ENCODE measurements at places on chromosomes 11 and 22.

DNA sequence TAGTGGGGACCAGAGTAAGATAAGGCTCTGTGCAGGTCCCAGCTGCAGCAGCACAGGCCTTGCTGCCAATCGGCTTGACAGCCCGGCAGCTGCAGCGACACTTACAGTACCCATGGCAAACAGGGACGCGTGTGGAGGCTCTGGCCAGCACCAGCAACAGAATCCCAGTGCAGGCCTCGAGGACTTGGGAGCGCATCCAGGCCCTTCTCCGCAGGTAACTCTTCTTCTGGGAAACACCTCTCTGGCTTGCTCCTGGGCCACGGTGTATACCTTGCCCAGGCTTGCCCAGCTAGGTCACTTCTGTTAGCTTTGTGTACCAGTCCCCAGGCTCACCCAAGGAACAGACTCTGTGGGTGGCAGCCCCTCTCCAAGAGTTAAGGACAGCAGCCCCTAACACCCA lies 126.7 kb downstream of the CTTN start:
- DNase-seq = no peak

GRCh38 chr22:30667107-30667493 lies 575 bp downstream of the DUSP18 start:
- no peak for DNase-seq

DNA sequence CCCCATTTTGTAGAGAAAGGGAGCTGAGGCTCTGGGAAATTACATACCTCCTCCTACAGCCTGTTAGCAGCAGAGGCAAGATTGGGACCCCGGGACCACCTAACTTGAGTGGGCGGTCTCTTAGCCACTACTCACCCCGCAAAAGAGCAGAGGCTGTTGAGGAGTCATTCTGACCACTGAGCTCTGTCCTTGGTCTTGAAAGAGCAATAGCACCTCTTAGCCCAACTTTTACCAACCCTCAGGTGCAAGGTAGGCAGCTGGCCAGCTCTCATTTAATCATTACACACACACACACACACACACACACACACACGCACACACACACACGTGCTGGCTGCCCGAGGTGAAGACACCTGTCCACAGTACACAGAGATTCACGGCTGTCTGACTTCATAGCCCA lies 115.8 kb upstream of the ASPHD2 start:
- no peak for DNase-seq

GRCh38 chr22:41699264-41700107 lies at the start of gene MEI1:
MEI1 (plus strand) TSS chr22:41699503; CDS start chr22:41699539, 36 bp downstream.
- DNase-seq = no peak

- DNase-seq = no peak
These were observed 34.3 kb downstream of the GAB4 start for GRCh38 chr22:16973591-16974297.

DNA sequence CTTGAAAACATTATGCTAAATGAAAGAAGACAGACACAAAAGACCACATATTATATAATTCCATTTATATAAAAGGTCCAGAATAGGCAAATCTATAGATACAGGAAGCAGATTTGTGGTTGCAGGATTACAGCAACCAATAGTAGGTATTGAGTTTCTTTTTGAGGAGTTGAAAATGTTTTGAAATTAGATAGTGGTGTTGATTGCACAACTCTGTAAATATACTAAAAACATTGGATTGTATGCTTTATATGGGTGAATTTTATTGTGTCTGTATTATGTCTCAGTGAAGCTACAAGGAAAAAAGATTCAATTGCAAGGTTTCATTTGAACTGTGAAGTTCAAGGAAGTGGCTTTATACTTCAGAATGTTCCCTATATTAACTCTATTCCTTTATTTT lies 3.0 kb upstream of the RRAS2 start:
- no peak for DNase-seq

DNA sequence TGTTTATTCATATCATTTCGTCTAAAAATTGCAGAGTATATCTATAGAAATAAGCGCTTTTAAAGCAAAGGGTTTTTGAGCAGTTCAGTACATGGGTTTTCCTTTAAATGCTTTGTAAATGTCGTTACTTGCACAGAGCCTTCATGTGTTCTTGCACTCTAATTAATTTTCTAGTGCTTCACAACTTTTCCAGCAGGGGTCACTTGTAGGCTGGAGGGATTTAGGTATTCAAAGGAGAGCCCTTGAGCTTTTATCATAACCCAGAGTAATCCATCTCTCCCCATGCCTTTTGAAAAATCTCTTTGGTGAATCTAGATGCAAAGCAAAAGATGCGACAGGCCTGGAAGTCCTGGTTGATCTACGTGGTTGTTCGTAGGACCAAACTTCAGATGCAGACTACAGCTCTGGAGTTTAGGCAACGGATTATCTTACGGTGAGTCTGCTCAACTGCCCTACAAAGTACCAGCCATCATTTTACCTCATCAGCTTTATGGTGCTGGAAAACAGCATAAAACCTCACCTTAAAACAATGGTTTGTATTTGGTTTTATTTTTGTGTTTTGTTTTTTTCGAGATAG lies 60.4 kb downstream of the SFI1 start:
- peak; percentile 25 for DNase-seq

GRCh38 chr11:12989428-12990161 lies 19.5 kb upstream of the RASSF10 start:
- DNase-seq = peak; percentile 83

DNA sequence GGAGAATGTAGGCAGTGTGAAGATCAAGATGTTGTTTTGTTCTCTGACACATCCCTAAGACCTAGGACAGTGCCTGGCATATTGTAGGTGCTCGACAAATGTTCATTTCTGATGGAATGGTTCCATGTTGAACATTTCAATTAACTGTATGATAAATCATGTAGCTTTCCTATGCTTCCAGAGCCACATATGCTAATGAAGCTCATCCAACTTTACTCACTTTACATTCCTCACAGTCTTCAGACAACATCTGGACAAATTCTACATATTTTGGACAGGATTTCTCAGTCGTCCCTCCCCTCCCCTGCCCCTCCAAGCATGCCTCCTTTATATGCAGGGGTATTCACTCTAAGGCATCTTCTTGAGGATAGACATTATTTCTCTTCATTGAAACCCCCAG lies 177.9 kb downstream of the BLID start:
- no peak for DNase-seq

DNA sequence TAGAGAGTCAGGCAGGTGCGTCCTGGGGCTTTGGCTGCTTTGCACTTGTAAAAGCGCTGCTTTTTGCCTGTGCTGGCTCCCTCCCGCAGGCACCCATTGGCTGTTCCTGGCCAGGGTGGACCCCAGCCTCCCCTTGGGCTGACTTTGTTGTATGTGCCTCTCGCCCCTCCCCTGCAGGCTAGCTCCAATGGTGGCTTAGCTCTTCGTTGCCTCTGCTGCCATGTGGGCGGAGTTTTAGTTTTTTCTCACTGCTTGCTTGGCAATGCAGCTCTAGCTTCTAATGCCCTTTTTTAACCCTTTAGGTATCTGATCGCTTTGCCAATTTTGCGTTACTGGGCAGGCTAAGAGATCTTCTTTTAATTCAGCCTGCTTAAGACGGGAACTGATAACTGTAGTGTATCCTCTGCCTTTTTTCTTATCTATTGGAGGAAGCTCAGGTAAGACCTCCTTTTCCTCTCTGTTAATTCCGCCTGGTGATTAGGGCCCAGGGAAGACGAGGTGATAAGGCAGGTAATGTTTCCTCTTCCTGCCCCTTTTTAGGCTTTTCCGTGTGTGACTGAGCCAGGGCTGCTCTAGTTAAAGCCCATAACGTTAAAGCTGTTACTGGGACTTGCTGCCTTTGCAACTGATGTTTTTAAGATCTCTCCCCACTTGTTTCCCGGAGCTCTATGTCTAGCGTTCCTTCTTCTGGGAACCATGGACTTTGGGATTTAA lies 11.7 kb upstream of the GLYATL1 start:
- no peak for DNase-seq

DNA sequence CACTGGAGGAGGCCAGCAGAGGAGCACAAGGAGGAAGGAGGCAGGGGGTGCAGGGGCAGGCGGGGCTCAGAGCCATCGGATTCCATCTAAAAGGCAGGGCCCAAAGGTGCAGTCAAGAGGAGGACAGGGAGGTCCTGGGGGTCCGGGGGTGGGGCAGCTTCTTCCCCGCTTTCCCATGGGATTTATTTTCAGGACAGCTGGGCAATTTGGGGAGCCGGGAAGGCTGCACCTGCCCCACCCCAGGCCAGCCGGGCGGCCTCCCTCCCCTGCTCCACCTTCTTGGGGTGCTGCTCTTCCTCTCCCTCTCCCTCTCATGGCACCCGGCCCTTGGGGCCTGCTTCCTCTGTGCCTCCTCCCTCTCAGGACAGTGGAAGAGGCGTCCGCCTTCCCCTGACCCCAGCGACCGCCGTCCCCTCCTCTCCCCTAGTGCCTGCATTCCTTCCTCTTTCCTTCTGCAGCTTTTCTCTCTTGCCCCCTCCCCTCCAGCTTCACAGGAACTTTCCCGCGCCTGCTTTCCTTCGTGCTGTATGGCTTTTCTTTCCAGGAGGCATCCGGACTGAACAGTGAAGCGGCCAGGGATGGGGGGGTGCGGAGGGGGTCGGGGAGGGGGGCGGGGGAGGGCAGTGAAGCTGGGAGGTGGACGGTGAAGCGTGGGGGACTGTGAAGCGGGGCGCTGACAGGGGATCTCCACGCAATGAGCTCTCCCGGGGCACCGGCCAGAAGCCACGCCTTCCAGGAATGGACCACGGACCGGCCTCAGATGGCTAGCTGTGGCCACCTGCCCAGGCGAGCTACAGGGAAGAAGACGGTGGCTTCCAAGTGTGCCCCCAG lies 26.9 kb downstream of the APOBEC3H start:
- no peak for DNase-seq

DNA sequence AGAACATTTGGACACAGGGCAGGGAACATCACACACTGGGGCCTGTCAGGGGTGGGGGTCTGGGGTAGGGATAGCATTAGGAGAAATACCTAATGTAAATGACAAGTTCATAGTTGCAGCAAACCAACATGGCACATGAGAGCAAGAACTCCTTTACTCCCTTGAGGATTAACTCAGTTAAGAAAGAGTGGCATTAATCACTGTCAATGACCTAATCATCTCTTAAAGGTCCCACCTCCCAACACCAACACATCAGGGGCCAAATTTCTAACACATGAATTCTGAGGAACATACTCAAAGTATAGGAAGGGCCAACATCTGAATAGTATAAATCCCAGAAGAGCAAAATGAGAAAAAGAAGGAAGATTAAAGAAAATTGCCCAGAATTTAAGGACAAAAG lies 272.9 kb downstream of the SWAP70 start:
- DNase-seq = no peak

- DNase-seq = no peak
These were observed 128.6 kb downstream of the WNT11 start for GRCh38 chr11:76077575-76078150.

GRCh38 chr11:12377106-12377823 lies at the start of gene PARVA:
PARVA (plus strand) TSS chr11:12377571; CDS start chr11:12377648, 77 bp downstream.
- peak; percentile 39 for DNase-seq

DNA sequence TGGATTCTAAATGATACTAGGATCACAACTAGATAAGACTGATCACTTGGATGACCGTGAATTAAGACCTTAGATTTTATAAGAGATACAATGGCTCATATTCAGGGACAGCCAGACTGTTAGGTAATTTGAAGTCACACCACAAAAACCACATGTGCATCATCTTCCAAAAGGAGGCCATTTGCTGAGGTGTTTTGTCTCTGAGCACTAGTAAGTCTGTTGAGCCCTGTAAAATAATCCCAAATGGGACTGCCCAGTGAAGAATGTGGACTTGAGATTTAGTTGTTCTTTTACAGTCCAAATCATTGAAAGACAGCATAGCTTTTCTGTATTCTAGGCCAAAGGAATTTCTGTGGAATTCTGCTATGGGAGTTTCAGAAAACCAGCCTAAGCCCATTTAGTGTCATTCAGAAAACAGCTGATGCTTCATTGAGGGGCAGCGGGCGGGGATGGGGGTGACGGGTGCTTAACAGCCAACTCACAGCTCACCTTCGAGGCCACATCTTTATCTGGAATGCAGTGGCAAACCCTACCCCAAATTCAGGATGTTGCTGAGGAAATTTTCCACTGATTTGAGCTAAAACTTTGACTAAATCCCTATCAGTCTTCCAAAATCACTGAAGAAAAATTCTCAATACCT lies 80.1 kb upstream of the BIRC3 start:
- peak; percentile 54 for DNase-seq

DNA sequence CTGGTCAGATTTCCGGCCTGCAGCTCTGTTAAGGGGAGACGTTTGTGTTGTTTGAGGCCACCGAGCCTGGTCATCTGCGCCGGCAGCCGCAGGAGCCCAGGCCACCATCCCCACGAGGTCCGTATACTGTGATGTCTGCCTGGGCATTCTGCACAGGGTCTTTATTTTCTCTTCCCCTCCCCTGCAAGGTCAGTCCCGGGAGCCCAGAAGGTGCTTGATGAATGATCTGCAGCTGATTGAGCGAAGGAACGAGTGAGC lies 45.4 kb downstream of the CTTN start:
- no peak for DNase-seq

- DNase-seq = no peak
These were observed 337 bp downstream of the RPLP2 start for GRCh38 chr11:810040-810567.

GRCh38 chr22:19716041-19716828 lies 1.9 kb downstream of the SEPTIN5 start:
- no peak for DNase-seq

GRCh38 chr11:115672999-115673411 lies 168.8 kb upstream of the CADM1 start:
- DNase-seq = no peak

DNA sequence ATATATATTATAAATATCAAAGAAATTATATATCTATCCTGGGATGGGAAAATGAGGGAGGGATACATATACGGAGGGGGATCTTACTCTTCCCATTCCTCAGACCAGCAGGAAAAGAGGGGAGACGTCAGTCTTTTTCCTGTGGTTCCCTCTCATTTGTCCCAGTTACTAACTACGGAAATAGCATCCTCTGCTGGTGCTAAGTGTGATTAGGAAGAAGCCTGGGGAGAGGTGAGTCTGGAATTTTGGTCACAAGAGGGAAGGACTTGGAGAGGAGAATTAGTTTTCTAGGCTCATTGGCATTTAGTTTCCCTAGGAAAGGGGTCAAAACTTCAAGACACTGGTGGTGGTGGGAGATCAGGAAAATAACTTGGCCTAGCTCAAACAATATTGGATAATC lies 11.6 kb downstream of the MED19 start:
- no peak for DNase-seq

DNA sequence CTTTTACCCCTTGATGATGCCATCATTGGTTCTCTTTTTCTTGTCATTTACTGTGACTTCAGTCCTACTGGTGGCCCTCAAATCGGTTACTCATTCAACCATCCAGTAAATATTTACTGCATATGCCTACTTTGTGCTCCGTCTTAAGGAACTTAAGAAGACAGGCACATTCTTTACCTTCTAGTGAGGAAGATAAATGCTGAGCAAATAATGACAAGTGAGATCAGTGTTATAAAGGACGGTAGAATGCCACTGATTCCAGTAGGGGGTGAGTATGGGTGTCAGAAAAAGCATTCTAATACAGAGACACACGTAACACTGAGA lies 1.6 kb downstream of the ANKRD42 start:
- no peak for DNase-seq
